ENCODE measurements at places on chromosomes 6 and 20. TPM values are rescaled to one million over a fixed set of nuclear protein-coding genes. Genes with fewer than 3 reads are reported as not detected.
A peak's percentile ranks its signal among the peaks of the same experiment; 100 is the strongest.

DNA sequence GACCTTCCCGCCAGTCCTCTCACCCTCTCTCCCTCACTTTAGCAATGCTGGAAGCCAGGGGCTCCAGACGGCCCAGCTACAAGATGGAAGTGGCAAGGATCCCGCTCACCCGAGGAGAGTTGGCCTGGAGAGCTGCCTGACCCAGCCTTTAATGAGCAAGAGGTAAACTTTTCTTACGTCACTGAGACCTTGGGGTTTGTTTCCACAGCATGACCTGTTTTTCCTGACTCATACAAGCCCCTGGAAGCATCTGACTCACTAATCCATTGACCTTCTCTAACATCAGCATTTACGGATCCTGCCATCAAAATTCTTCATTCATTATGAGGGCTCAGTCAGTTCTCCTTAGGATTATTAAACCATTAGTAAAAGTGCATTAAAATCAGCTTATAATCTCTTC lies 120.4 kb downstream of the MYLK4 start:
- no peak for DNase-seq

DNA sequence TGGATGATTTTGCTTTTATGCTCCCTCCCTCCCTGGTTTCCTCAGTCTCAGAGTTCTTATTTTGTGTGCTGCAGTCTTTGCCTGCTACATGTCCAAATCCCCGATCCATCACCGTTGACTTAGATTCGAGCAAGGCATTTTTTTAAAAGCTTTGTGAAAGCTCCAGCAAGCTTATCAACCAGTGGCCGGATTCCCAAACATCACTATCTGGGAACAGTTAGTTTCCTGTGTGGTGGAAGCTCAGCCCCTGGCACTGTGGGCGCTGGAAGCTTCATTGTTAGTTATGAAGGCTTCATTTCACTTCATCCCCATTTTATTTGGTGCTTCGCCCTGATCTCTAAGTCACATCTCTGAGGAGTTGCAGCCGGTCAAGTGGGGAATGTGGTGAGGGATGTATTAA lies 44.7 kb downstream of the DEK start:
- no peak for DNase-seq

The C6orf141 gene
- total RNA-seq: 0.32 TPM

- no peak for DNase-seq
Observed at GRCh38 chr20:25160897-25161296, 34.6 kb upstream of the ENTPD6 start.

The CTSZ gene
- 129 TPM for total RNA-seq

DNA sequence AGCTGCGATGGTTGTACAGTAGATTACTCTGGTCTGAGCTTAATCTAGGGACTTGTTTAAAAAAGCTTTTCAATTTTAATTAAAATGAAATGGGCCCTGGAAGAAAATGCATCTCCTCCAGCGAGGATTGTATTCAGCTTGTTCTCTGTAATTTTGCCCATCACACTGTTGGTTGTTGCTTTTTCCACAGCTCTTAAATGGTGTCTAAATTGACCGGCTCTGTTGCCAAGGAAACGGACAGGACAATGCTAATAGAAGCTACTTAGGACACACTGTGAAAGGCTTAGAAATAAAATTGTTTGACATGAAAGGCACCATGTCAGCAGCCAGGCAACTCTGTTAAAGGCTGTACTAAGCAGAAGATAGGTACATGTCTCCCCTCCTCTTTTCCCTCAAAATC lies 116.7 kb upstream of the NRSN1 start:
- DNase-seq: no peak

DNA sequence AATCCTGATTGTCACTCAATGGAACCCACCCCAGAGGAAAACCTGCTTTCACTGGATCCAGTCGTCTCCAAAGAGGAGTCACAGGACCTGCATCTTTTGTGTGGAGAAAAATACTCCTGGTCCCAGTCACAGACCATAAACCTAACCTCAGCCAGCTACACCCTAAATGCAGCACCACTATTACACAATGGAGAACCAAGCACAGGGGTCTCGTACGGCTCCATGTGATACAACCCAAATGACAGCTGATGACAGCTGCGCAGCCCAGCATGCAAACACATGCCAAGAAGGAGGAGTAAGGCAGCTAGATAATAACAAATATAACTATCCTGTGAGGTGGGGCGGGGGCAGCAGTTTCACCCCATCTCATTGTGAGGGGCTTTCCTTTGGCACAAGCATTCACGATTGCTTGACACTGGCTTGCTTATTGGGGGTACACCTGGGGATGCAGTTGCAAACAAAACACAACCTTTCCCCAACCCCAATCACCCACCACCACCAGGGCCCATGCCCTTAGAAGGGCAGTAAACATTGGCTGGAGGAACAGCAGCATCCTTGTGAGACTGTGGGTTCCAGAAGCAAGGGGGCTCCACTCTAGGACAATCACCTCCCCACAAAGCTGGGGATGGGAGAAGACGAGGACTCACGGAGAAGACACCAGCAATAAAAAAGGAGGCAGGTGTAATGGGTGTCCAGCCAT lies 51.5 kb downstream of the TRERF1 start:
- DNase-seq: no peak

The JPH2 gene
- total RNA-seq: 182 TPM

The USP49 gene
- total RNA-seq: 1.3 TPM

The BMP2 gene
- total RNA-seq: 3.0 TPM

DNA sequence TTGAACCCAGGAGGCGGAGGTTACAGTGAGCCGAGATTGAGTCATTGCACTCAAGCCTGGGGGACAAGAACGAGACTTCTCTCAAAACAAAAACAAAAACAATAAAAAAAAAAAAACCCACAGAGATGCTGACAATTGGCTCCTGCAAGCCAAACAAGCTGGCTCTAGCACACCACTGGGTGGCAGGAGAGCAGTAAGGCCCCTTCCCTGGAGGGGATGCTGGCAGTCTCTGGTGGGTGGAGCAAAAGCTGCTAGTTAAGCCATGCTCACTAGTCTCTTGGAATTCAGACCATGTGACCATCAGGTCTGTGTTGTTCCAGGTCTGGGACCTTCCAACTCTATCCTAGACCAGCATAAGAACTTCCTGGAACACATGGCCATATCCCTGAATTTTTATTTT lies 18.9 kb upstream of the DSN1 start:
- DNase-seq: peak; percentile 58

DNA sequence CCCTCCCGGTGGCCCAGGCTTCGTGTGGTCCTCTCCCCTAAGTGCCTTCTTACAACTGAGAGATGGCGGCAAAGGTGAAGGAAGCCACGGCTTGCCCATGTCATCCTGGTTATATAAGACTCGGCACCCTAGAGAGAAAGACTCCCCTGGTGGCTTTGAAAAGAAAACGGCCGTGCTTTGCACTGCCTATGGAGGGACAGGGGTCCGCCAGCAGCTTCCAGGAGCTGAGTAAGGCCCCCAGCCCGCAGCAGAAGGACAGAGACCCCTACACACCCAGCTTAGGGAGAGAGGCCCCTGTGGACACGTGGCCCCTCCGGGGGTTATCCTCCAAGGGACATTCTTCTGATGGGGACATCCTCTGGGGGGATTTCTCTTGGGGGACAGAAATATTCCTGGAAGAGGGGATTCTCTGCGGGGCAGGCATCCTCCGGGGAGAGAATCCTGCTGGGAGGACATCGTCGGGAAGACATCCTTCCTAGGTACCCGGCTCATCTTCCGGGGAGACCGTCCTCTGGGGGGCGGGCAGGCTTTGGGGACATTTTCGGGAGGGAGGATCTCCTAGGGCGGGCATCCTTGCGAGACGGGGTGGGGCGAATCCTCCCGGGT lies 511 bp upstream of the OGFR start:
- no peak for DNase-seq

DNA sequence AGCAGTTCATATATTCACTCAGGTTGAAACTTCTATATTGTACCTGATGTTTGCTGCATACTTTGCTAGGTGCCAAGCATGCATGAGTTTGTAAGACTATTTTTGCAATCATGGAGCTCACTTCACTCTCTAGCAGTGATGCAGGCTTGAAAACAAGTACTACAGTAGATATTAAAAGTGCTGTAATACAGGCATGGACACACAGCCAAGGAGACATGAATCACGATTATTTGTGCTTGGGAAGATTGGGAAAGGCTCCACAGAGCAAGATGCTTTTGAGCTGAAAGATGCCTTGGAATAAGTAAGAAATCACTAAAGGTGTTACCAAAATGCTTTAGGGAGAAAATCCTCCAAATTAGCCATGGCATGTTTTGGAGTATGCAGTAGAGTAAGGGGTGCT lies 427.4 kb downstream of the UTRN start:
- no peak for DNase-seq

The TDRD6 gene
- 0.30 TPM for total RNA-seq

The UTRN gene
- total RNA-seq: 72.0 TPM

DNA sequence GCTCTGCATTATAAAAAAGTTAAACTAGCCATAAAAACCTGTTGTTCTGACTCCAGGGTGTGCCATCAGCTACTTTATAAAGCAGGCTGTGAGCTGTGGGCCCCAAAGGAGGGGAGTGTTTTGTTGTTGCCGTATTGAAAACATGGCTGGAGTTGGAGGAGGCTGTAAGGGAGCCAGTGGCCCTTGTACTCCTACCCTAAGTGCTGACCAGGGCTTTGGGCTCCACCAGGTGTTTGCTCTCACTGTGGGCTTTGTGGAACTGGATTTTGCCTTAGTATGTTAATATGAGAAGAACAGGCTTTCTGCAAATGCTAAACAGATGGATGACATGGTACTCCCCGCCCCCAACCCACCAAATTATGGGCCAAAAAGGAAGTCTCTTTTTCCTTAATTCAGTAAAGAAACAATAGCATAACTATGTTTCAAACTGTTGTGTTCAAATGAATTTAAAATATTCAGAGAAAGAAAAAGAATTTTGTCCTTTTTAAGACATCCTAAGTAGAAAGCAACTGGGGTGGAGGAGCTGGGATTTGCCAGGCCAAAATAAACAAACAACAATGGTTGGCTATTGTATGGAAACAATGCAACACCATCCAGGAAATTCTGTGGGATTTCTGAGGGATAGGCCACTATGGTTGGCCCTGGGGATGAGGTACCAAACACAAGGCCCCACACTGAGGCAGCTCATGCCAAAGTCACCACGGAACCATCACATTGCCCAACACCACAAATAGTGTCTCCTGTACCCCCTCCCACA lies 63.3 kb downstream of the PLCG1 start:
- DNase-seq: no peak

The GPR63 gene
- 0.79 TPM for total RNA-seq

GRCh38 chr6:72620871-72621290 lies 983 bp upstream of the KCNQ5 start:
- DNase-seq: no peak

DNA sequence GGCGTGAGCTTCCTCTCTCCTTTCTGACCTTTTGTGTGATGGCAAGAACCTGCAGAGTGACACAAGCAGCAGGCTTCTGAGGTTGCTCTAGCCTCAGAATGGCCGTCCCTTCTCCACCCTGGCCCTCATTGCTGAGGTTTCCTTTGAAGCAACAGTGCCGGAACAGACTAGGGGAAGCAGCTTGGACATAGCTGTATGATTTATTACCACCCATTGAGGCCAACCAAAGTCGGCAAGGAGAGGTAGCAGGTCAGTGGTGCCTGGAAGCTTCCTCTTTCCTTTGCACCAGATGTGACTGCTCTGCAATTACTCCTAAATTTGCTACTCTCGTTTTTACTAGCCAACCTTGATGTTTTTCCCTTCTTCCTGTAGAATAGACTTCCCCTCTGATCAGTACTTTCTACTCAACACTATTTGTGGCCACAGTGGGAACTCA lies 31.4 kb downstream of the PTPN1 start:
- no peak for DNase-seq

The SERINC3 gene
- total RNA-seq: 89.9 TPM

The RBPJL gene
- total RNA-seq: not detected

DNA sequence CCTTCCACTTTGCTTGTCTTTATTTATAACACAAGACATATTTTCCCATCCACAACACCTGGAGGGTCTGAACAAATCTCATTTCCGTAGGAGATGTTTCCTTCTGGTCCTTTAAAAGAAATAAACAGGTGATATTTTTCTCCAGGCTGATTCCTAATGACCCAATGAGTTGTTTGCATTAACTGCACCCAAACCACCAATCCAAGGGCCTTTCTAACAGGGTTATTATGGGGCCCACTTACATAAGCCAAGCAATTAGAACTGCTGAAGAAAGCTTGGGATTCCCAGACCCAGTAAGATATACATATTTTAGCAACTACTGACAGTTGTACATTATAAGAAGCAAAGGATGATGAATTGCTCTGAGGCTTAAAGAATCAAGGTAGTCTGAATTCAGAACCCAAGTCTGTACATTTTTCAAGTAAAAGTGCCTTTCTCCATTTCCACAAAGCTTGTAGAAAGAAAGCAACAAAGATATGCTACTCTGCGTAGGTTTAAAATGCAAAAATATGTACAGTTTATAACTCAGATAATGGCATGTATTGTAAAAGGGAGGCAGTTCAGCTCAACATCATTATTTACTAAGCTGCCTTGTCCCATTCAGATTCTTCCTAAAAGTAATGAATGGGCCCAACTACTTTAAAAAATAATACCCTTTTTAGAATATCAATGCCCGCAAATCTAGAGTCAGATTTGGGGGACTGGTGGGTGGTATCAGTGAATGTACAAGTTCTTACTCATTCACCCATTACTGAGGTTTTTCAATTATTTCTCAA lies 120.0 kb downstream of the DST start:
- DNase-seq: no peak

The CBFA2T2 gene
- 10.2 TPM for total RNA-seq

The ETV7 gene
- total RNA-seq: 0.15 TPM

The ZNF831 gene
- 0.17 TPM for total RNA-seq

DNA sequence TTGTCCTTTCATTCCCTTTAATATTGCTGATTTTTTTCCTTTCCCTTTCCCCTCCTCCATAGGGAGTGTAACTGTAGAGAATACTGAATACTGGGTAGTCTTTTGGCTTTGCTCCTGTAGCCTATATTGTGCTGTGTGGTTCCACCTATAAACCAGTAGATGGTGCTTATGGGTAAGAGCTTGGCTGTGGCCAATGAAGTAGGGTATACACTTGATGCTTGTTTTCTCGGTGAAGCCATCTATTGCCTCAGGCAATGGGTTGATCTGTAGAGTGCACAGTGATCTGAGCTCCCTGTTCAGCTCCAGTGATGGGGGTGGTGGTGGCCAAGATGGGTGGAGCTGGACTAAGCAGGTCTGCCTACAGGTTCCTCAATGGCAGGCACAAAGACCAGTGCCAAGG lies 203.3 kb upstream of the IMPG1 start:
- DNase-seq: no peak

DNA sequence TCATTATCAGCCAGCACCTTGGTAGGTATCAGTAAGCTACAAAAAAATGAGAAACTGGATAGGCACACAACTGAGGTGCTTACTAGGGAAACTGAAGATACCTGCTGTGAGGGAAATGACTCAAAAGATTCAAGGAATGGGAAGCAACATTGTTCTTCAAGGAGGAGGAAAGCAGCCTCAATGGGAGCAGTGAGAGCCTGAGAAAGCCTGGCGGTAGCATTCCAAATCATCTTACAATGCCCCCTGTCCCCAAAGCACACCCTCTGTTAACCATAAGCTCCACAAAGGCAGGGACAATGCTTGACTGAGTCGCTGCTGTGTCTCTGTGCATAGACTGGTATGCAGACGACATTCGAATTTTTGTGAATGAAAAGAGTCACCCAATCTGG lies 10.6 kb downstream of the PKHD1 start:
- no peak for DNase-seq

GRCh38 chr6:106253731-106254130 lies 71.8 kb downstream of the ATG5 start:
- DNase-seq: no peak

The DUSP15 gene
- total RNA-seq: 4.0 TPM

The DEFB124 gene
- not detected for total RNA-seq

- no peak for DNase-seq
Observed at GRCh38 chr6:119215309-119215708, 134.3 kb downstream of the MAN1A1 start.

All from left ventricle myocardium superior (tissue), 1 donor.